Naive thymus-derived CD4-positive, alpha-beta T cell (primary cell): ENCODE measurements at places on chromosomes 13 and 19.

- no peak for DNase-seq
Observed at GRCh38 chr13:60654415-60654814, 257.4 kb downstream of the TDRD3 start.

DNA sequence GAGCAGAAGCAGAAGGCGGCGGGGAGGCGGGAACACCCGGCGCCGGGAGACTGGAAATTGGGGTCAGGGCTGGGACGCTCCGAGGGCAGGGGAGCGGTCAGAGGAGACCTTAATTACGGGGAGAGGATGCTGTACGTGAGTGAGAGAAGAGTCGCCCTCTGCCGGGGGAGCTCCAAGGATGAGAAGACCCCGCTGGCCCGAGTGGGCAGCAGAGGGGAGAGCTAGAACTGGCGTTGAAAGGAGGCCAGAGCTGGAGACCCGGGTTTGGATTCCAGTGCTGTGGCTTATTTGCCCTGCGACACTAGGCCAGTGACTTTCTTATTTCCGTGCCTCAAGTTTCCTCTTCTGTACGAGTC is 536 bp downstream of the FAM32A start:
- peak; percentile 28 for DNase-seq

- no peak for DNase-seq
Observed at GRCh38 chr13:33355201-33355895, 69.8 kb upstream of the STARD13 start.

DNA sequence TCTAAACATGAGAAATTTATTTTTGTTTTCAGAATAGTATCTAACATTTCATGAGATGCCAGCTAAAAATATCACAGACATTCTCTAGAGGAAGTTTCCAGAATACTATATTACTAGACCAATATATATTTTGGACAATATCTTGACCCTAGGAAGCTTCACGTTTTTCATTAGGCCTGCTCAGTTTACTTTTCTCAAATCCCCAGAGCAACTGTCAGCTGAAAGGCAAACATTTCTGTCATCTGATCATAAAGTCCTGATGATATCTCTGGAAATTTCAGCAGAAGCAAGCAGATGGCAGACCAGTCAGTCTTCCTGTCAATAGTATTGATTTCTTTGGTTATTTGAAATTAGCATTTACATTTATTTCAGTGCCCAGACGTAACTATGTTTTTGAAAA is 4.0 kb downstream of the POSTN start:
- no peak for DNase-seq

- DNase-seq, result peak; percentile 35
Observed at GRCh38 chr19:2097203-2097885, 629 bp downstream of the IZUMO4 start.

- no peak for DNase-seq
Observed at GRCh38 chr13:24107955-24108614, 52.4 kb upstream of the SPATA13 start.

DNA sequence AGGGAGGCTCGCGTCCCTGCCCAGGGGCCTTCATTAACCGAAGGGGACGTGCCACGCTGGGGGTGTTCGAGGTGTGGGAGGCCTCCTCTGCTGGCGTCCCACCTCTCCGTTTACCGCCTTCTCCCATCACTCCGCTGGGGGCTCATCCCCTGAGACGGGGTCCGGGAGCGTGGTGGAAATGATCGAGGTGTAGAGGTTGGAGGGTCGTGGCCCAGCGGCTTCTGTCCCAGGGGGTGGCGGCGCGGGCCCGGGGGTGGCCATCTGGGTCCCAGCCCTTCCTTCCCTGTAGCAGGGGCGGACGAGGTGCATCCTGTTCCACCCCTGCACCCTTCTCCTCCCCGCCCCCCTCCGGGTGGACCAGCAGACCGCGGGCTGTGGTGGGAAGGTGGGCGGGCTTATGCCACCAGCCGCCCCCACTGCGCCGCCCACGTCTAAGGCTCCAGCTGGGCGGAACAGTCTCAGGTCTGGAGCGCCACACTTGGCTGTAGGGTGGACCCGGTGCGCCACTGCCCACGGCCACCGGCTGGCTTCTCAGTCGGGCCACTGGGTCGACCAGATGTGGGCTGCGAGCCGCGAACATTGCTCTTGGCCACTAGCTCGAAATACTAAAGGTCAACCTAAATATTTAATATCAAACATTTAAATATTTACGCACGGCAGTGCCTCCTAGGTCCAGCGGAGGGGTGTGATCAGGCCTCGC is 69.5 kb downstream of the ZNF723 start:
- DNase-seq, result no peak

DNA sequence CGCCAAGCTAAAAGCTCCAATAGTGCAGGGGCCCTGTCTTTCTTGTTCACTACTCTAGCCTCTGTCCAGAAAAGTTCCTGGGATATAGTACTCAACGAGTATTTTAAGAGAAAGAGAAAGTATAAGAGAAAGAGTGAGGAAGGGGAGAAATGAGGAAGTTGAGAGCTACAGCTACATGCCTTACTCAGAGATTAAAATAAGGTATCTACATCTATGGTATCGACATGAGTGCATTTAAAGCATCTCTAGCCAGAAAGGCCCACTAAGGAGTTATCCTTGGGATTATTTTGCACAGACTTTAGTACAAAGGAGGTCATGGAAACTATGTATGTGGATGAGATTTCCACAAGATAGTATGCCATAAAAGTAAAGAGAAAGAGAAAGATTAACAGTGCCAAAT is 28.5 kb downstream of the MYCBP2 start:
- no peak for DNase-seq

DNA sequence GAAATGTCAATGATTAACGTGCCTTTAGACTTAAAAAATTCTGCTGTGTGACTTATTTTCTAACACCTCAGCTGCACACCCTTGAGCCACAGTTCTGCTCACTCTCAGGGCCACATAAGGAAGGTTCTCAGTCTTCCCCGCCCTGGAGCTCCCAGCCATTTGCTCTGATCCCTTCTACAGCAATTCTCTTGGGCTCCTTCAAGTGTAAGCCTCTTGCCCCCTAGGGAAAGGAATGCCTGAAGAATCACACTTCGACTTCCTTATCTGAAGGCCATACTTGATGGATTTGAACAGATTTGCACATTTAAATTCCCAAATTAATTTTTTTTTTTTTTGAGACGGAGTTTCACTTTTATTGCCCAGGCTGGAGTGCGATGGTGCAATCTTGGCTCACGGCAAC is 44.2 kb downstream of the RASA3 start:
- DNase-seq, result no peak

- no peak for DNase-seq
Observed at GRCh38 chr13:110285991-110286832, 20.7 kb downstream of the COL4A1 start.

DNA sequence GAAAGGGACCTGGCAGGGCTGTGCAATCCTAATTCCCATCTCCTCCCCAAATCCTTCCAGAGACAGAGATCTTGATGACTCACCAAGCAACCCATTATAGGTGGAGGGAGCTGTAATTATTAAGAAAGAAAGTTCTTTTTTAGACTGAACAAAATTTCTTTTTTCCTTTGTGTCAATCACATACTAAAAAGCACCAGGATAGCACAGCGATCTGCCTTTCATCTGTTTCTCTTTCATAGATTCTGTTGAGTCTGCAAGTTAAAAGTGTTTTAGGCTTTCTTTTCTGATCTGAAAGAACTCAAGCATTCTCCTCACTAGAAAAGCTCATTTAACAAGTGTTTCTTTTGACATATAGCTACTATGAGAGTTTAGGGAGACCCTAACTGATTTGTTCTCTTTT is 222.8 kb downstream of the DCT start:
- no peak for DNase-seq

DNA sequence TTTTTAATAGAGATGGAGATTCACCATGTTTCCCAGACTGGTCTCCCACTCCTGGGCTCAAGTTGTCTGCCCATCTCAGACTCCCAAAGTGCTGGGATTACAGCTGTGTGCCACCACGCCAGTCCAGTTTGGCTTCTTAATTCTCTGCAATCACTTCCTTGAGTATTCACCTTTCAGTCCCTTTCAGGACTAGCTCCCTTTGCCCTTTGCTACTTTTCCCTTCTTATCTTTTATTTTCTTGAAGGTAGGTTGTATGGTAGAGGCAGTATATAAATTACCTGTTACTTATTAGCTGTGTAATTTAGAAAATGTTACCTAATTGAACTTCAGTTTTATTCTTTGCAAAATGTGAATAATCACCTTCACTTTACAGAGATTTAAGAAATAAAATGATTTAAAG is 285.8 kb downstream of the FGF9 start:
- DNase-seq, result no peak

DNA sequence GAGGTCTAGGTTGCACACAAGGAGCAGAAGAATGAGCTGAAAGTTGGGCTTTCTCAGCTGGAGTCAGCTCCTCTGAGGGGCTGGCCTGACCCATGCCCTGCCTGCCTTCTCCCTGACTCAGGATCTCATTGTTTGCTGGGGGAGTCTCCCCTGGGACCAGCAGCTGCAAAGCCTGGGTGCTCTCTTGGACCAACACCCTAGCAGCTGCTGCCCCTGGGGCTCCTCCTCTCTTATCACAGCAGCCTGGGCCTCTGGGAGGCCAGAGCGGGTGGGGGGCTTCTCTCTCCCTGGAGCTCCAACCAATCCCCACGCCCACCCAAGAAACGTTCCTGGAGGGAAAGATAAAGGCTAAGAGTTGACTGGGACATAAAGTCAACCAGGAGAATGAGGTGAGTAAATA is 1.6 kb upstream of the FCGBP start:
- DNase-seq, result no peak

DNA sequence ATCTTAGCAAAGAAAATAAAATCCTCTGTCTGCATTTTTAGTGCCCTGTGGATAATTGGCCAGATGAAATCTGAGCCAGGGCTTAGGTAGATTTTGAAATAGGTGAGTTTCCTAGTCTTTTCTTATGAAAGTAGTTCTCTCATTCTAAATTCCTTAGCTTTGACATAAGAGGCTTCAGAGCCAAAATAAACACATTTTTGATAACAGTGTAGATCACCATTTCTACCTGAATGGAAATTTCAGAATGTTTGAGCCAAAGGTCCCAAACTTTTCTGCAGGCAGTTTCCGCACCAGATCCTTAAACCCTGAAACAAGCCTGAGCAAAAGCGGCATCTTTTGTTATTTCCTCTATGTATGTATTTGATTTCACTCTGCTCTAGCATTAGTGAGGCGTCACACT is 551.2 kb downstream of the EFNB2 start:
- no peak for DNase-seq

- peak; percentile 14 for DNase-seq
Observed at GRCh38 chr19:45670670-45671453, 2.8 kb downstream of the GIPR start.
